ENCODE measurements at places on chromosomes 1 and 21.

DNA sequence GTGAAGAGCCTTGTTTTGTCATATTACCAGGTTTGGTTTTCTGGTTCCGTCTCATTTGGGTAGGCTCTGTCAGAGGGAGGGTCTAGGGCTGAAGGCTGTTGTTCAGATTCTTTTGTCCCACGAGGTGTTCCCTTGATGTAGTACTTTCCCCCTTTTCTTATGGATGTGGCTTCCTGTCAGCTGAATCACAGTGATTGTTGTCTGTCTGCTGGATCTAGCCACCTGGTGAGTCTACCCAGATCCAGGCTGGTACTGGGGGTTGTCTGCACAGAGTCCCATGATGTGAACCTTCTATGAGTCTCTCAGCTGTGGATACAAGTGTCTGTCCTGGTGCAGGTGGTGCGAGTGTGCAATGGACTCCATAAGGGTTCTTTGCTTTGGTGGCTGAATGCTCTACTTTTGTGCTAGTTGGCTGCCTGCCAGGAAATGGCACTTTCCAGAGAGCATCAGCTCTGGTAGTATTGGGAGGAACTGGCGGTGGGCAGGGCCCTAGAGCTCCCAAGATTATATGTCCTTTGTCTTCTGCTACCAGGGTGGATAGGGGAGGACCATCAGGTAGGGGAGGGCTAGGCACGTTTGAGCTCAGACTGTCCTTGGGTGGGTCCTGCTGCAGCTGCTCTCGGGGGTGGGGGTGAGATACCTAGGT lies 246.0 kb downstream of the RYR2 start:
- DNase-seq: no peak

DNA sequence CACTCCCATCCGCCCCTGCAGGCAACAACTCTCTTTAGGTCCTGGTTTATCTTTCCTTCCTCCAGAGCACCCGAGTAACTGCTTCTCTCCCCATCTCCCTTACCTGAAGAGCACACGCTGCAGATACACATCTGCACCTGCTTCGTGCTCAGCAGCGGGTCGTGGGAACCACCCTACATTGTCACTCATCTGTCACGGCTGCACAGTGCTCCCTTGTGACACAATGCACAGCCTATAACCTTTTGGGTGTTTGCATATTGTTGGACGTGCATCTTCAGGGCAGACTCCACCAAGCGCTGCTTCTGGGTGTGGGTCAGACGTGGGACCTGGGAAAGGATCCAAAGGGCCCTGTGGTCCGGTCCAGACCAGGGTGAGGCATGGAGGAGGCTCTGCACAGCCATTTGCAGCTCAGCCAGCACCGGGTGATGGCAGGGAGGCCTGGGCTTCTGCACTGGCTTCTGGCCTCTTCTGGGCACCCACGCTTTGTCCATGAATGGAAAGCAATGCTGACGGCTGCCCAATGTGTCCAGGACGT lies 42.5 kb downstream of the WDR4 start:
- DNase-seq: no peak

GRCh38 chr1:17903386-17903785 lies 148.3 kb downstream of the ACTL8 start:
- DNase-seq: no peak

DNA sequence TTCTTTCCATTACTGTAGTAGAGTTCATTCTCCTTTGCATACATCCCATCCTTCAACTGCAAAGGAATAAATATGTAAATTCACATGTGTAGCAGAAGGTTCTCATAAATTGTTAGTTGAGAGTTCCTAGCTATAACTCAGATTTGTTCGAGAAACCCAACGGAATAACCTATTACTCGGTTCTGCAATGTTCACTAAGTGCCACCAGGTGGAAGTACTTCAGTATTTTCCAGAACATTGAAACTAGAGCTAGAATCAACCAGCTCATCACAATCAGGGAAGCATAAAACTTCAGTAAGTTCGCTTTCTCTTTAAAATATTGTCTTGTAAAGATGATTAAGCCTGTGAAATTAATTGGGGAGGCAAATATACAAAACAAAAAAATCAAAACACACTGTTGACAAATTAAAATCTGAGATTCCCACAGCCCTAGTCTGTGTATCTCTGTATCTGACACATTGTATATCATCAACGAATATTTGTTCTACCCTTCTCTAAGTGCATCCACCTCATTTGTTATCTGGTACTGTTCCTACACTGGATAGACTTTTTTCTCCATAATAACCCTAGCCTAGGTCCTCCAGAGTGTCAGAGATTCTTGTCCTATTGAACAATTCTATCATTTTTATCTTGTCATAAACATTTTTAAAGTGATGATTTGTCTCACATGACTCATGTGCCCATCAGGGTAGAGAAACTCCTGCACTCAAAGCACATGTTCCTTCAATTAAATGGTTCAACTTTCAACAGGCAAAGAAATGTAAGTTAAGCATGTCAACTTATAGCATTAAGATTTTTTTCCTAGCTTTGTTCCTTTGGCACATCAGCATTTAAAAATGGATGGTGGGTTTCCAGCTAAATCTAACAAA lies 31.9 kb downstream of the MROH9 start:
- DNase-seq: no peak

DNA sequence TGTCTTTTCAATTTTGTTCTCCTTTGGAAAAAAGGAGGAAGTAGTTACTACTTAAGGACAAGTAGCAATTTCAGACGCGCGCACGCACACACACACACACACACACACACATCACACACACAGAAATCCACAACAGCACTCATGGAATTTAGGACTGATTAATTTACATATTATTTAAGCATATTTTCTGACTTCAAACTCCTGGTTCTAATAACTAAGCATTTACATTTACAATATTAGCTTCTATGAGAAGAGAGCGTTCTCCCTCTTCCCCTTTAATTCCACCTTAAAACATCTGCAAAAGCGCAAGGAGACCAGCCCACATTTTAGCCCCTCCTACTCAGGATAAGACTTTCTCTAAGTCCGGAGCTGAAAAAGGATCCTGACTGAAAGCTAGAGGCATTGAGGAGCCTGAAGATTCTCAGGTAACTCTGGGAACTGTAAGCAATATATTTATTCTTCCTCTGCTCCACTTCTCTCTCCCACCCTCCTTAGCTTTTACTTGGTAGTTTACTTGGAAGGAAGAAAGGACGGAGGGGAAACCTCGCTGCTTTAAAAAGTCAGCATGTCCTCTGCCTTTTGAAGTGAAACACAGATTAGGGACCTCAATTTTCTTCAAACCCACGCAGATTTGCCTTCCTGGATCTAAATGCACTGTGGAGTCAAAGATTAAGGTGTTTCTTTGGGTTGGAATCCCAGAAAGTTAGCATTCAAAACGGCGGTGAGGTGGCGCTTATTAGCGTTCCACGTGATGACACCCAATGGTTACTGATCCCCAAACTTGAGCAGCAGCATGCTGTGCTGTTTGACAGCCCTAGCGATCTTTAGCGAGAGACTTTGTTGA lies at the start of gene PLA2G4A:
Gene PLA2G4A, plus strand, starts transcription at position 339 of the 844 bp plus-strand sequence. CDS start 25,406 bp downstream, outside the sequence.
- no peak for DNase-seq

DNA sequence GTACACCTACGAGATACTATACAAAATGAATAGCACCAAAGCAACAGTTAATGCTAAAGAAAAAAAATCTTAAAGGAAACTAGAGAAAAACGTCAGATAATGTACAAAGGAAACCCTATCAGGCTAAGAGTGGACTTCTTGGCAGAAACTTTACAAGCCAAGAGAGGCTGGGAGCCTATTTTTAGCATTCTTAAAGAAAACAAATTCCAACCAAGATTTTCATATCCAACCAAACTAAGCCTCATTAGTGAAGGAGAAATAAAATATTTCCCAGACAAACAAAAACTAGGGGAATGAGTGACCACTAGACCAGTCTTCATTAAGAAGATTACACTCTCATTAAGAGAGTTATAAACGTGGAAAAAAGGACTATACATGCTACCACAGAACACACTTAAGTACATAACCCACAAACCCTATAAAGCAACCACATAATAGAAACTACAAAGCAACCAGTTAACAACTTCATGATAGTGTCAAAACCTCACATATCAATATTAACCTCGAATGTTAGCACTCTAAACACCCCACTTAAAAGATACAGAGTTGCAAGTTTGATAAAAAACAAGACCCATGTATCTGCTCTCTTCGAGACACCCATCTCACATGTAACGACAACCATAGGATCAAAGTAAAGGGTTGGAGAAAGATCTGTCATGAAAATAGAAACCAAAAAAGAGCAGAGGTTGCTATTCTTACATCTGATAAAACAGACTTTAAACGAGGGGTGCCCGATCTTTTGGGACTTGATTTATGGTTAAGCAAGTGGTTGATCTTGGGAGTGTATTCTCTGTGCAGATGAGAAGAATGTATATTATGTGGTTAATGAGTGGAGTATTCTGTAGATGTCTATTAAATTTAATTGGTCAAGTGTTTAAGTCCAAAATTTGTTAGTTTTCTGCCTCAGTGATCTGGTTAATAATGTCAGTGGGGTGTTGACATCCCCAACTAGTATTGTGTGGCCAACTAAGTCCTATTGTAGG lies 1301.4 kb downstream of the PLA2G4A start:
- DNase-seq: no peak

GRCh38 chr21:38500073-38500472 lies 1.8 kb upstream of the ERG start:
- no peak for DNase-seq
